ENCODE measurements at places on chromosomes 12 and 14. TPM values are rescaled to one million over a fixed set of nuclear protein-coding genes. Genes with fewer than 3 reads are reported as not detected.
A peak's percentile ranks its signal among the peaks of the same experiment; 100 is the strongest.

Gene C12orf43
- 5.1 TPM for polyA plus RNA-seq

Gene SYT1
- polyA plus RNA-seq, result 1.3 TPM

Gene ALDH1L2
- polyA plus RNA-seq, result 0.54 TPM

Gene INHBE
- not detected for polyA plus RNA-seq

Gene NELL2
- 4.4 TPM for polyA plus RNA-seq

Gene ZNF385A
- polyA plus RNA-seq, result 0.45 TPM

Gene PTHLH
- polyA plus RNA-seq, result 0.54 TPM

Gene OR4E2
- not detected for polyA plus RNA-seq

- no peaks in the 10 kb centered on the region for H3K4me1 ChIP-seq
- DNase-seq, result no peak
- H3K4me3 ChIP-seq, result no peak within 1 kb of the TSS
- peaks cover 2% of the 10 kb centered on the region for H3K27me3 ChIP-seq
- H3K36me3 ChIP-seq, result no peaks in the 10 kb centered on the region
These were observed at the start of gene PLD4 for GRCh38 chr14:104924421-104925213. TSS of gene PLD4 (plus strand) at chr14:104924879. CDS start at chr14:104927141, 2,262 bp downstream.

DNA sequence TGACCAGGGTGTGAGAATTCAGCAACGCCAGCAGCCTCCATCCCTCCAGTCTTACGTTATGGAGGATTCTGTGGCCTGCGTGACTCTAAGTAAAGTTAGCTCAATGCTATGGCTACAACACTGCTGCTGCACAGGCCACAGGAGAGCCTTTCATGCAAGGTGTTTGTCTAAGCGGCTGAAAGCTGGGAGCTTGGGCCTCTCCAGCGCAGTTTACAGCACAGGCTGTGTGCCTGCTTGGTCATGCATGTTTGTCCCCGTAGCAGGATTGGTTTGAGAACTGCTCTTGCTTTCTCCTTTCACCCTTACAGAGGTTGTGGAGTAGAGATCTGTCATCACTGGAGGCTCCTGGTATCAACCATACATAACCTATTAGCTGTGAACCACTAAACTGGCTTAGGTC is 113.1 kb upstream of the TMCC3 start:
- H3K36me3 ChIP-seq, result no peaks in the 10 kb centered on the region
- no peak overlapping the region for H3K27ac ChIP-seq
- H3K4me3 ChIP-seq, result no peak overlapping the region
- no peak for DNase-seq

DNA sequence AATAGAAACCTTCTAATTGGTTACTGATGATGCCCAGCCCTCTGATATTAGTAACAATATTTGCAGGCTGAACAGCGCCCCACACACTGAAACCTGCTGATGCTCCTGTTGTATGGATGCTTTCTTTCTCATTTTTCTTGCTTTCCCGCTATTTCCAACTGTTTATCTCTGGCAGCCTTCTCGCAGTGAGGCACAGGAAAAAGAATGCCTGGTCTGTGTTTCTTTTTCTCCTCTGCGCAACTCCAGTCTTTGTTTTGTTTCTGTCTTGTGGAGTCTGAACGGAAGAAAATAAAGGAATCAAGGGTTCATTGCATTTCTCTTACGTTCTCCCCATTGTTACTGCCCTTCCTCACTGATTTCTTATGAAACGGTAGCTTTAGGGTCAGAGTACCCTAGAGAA is 451.2 kb downstream of the EGLN3 start:
- H3K27me3 ChIP-seq, result no peaks in the 10 kb centered on the region
- H3K4me1 ChIP-seq, result no peaks in the 10 kb centered on the region
- H3K36me3 ChIP-seq, result no peaks in the 10 kb centered on the region
- H3K27ac ChIP-seq, result no peak overlapping the region
- no peak overlapping the region for H3K4me3 ChIP-seq
- no peak for DNase-seq

DNA sequence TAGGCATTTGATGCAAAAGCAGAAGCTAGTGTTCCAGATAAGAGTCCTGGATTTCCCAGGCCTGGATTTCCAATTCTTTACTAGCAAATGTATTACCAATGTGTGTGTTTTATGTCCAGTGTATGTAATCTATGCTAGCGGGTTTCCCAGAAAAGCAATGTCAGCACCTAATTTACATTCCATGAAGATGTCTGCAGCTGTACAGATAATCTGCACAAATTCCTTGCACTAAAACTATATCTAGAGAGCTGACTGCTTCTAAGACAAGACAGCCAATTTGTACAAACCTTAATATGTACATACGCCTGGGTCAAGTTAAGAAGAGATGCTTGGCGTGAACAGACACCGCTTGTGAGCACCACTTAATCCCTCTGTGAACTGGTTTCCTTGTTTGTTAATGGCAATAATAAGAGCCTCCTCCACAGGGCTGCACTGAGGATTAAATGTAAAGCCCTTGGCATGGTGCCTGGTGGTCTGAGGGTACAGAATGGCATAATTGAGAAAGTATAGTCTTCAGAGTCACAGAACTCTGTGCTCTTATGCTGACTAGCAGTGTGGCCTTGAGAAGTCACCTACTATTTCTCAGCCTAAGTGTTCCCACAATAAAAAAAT is 185.6 kb downstream of the EPS8 start:
- no peaks in the 10 kb centered on the region for H3K36me3 ChIP-seq
- H3K4me3 ChIP-seq, result no peak overlapping the region
- H3K27ac ChIP-seq, result no peak overlapping the region
- H3K4me1 ChIP-seq, result peaks cover 3% of the 10 kb centered on the region
- DNase-seq, result no peak

DNA sequence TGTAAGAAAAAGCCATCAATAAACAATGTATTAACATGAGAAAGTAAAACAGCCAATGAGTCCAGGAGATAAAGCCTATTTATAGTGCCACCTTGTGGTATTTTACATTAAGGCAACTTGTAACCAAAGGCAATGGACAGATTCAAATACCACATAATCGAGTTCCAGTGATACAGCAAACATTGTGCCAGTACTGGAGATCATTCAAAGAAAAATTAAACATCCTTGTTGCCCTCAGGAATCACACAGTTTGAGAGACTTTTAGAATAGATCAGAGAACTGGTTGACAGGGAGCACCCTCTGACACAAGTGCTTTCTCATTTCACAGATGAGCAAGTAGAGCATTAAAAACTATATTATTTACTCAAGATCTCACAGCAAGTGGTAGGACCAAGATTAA is 98.1 kb downstream of the DDHD1 start:
- H3K27me3 ChIP-seq, result no peaks in the 10 kb centered on the region
- H3K4me3 ChIP-seq, result no peak overlapping the region
- peak; percentile 50 for DNase-seq

DNA sequence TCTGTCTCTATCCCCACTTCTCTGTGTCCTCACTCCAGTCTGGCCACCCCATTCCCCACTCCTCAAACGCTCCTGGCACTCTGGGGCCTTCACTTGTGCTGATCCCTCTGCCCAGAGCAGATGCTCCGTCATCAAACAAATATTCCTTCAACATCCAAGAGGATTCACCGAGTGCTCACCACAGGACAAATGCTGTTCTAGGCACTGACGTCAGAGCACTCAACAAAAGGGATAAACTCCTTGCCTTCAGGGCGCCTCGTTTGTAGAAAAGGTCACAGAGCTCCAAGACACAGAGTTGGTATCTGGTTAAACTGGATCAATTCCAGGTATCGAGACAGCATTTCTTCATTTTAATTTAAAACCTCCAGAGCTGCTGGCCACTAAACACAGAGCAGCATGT is 35.3 kb downstream of the PSMC1 start:
- H3K27ac ChIP-seq, result no peak overlapping the region
- H3K27me3 ChIP-seq, result no peaks in the 10 kb centered on the region
- peaks cover 56% of the 10 kb centered on the region for H3K36me3 ChIP-seq

- H3K27me3 ChIP-seq, result no peaks in the 10 kb centered on the region
- H3K4me3 ChIP-seq, result peak overlapping the region; percentile 60
- no peak for DNase-seq
- peaks cover 10% of the 10 kb centered on the region for H3K4me1 ChIP-seq
- peak overlapping the region; percentile 74 for H3K27ac ChIP-seq
- peaks cover 1% of the 10 kb centered on the region for H3K36me3 ChIP-seq
These were observed 6.4 kb downstream of the FOXA1 start for GRCh38 chr14:37588667-37588955.

DNA sequence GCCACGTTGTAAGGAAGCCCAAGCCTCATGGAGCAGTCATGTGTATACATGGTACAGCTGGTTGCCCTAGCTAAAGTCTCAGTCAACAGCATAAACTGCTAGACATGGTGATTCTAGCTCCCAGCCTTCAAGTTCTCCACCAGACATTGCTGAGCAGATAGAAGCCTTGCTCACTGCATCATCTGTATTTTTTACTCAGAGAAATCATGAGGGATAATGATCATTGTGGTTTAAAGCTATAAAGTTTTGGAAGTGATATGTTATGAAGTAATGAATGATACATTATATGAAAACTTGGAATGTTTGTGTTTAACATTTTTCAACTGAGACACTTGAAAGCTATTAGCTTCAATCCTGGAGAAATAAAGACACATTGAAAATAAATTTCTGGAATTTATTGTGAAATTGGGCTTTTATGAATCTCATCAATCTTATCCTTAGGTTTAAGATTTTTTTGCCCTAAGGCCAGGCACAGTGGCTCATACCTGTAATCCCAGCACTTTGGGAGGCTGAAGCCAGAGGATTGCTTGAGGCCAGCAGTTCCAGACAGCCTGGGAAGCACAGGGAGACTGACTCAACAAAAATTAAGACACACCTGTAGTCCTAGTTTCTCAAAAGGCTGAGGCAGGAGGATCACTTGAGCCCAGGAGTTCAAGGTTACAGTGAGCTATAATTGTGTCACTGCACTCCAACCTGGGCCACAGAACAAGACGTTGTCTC is 5.6 kb upstream of the NFATC4 start:
- H3K4me1 ChIP-seq, result peaks cover 15% of the 10 kb centered on the region
- no peaks in the 10 kb centered on the region for H3K27me3 ChIP-seq
- H3K27ac ChIP-seq, result no peak overlapping the region
- H3K4me3 ChIP-seq, result no peak overlapping the region
- H3K36me3 ChIP-seq, result no peaks in the 10 kb centered on the region

- no peak for DNase-seq
- no peaks in the 10 kb centered on the region for H3K4me1 ChIP-seq
- H3K27ac ChIP-seq, result no peak overlapping the region
- H3K4me3 ChIP-seq, result no peak overlapping the region
- no peaks in the 10 kb centered on the region for H3K36me3 ChIP-seq
These were observed 91.4 kb downstream of the SUDS3 start for GRCh38 chr12:118467641-118468305.

DNA sequence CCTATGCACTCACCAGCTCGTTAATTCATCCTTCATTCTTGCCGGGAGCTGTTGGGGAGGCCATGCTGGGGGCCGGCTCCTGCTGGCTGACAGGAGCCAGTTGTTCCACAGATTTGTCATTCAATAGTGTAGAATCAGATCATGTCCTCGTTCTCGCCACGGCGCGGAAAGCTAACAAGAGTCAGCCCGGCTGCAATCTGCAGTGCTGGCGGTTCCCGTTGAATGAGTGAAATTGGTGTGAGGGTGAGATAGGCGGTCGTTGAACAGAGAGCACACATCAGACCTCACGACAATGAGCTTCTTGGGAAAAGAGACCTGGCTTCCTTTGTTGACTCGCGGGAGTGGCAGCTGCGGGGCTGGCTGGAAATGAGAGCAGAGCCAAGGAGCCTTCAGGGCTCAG is 57.5 kb downstream of the KIF26A start:
- no peaks in the 10 kb centered on the region for H3K4me1 ChIP-seq
- H3K36me3 ChIP-seq, result no peaks in the 10 kb centered on the region
- no peak for DNase-seq
- no peak overlapping the region for H3K27ac ChIP-seq

GRCh38 chr12:86662464-86662863 is 406.3 kb upstream of the MGAT4C start:
- H3K4me3 ChIP-seq, result no peak overlapping the region
- no peaks in the 10 kb centered on the region for H3K27me3 ChIP-seq
- H3K27ac ChIP-seq, result no peak overlapping the region
- no peaks in the 10 kb centered on the region for H3K4me1 ChIP-seq
- no peaks in the 10 kb centered on the region for H3K36me3 ChIP-seq
- DNase-seq, result no peak

GRCh38 chr14:90805662-90806540 is 10.3 kb downstream of the TTC7B start:
- peaks cover 2% of the 10 kb centered on the region for H3K36me3 ChIP-seq
- no peaks in the 10 kb centered on the region for H3K27me3 ChIP-seq
- DNase-seq, result no peak
- no peaks in the 10 kb centered on the region for H3K4me1 ChIP-seq
- no peak overlapping the region for H3K27ac ChIP-seq

GRCh38 chr12:93805736-93806141 is 128.6 kb downstream of the CRADD start:
- no peak overlapping the region for H3K27ac ChIP-seq
- no peaks in the 10 kb centered on the region for H3K4me1 ChIP-seq
- no peak for DNase-seq
- H3K36me3 ChIP-seq, result no peaks in the 10 kb centered on the region
- no peaks in the 10 kb centered on the region for H3K27me3 ChIP-seq

GRCh38 chr14:101109981-101110728 is 206.6 kb upstream of the RTL1 start:
- H3K27me3 ChIP-seq, result no peaks in the 10 kb centered on the region
- H3K4me3 ChIP-seq, result no peak overlapping the region
- no peak for DNase-seq
- no peak overlapping the region for H3K27ac ChIP-seq
- no peaks in the 10 kb centered on the region for H3K4me1 ChIP-seq

- no peak overlapping the region for H3K27ac ChIP-seq
- peak; percentile 56 for DNase-seq
- no peak overlapping the region for H3K4me3 ChIP-seq
These were observed 40.1 kb downstream of the VWF start for GRCh38 chr12:6084261-6084968.

DNA sequence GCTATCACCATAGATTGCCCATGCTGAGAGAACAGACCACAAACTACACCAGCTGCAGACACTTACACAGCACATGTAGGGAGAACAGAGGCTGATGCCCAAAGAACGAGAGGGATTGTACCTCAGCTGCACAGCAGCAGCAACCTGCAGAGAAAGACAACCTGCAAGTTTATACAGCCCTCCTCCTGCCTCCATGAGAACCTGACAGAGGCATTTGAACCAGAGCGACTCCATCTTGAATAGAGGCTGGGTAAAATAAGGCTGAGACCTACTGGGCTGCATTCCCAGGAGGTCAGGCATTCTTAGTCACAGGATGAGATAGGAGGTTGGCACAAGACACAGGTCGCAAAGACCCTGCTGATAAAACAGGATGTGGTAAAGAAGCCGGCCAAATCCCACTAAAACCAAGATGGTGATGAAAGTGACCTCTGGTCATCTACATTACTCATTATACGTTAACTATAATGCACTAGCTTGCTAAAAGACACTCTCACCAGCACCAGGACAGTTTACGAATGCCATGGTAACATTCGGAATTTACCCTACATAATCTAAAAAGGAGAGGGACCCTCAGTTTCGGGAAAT is 262.4 kb upstream of the HMGA2 start:
- H3K27me3 ChIP-seq, result no peaks in the 10 kb centered on the region
- H3K27ac ChIP-seq, result no peak overlapping the region
- H3K4me3 ChIP-seq, result no peak overlapping the region
- H3K4me1 ChIP-seq, result no peaks in the 10 kb centered on the region
- H3K36me3 ChIP-seq, result no peaks in the 10 kb centered on the region

DNA sequence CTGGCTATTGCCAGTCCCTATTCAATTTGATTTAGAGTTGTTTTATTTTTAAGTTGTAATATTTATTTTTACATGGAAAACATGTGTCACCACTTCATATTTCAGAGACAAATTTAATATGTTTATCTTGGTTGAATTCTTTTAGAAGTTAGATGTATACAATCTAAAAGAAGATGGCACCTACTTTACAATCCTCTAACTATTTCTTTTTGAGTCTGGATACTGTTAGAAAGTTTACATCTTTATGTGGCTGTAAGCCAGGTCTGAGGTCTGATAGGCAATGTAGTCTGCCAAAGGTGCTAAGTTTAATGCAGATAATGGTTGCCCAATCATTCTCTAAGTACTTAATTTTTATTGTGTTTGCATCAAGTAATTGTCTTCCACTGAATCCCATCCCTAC is 7.2 kb upstream of the LMO3 start:
- no peak overlapping the region for H3K27ac ChIP-seq
- H3K4me3 ChIP-seq, result no peak overlapping the region
- H3K36me3 ChIP-seq, result no peaks in the 10 kb centered on the region
- no peaks in the 10 kb centered on the region for H3K4me1 ChIP-seq
- no peak for DNase-seq
